ENCODE measurements at places on chromosomes 13 and 19.

DNA sequence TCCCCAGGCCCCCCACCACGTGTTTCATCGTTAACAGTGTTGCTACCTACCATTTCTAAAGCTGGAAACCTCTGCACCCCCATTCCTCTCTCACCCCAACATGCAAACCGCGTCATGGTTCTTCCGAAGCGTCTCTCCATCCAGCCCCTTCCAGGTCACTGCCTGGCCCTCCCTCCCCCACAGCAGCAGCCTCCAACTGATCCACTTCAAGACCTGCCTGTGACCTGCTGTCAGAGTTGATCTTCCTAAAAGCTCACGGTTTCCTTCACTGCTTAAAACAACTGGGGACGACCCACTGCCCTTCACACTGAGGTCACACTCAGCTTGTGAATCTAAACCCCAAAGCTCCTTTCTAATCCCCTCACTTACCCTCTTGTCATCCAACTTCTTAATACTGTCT is 47.7 kb downstream of the STK24 start:
- no peak for DNase-seq

- DNase-seq = no peak
Measured at GRCh38 chr13:95956589-95957148, 96.5 kb downstream of the UGGT2 start.

DNA sequence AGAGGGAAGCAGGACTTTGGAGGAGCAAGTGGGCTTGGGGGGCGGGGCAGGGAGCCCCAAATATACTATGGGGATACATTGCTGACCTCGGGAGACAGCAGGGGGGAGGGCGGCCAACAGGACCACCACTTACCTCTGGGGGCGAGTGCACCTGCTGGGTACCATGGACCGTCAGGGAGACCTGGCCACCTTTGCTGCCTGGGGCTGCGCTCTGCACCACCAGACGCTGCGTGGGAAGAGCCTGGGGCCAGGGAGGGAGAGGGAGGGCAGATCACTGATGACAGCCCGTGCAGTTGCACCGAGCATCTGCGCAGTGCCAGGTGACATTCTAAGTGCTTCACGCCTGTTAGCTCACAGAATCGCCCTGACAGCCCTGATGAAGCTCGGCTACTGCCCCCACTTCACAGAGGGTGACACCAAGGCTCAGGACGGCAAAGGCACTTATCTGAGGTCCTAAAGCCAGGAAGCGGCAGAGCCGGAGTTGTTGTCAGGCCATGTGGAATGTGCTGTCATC is 24.1 kb downstream of the RFX1 start:
- DNase-seq = no peak

GRCh38 chr19:17966550-17967256 is at the start of gene KCNN1:
Gene KCNN1, plus strand, starts transcription at chr19:17967107. Its CDS starts 6,782 bp downstream, at chr19:17973889.
- DNase-seq = no peak

DNA sequence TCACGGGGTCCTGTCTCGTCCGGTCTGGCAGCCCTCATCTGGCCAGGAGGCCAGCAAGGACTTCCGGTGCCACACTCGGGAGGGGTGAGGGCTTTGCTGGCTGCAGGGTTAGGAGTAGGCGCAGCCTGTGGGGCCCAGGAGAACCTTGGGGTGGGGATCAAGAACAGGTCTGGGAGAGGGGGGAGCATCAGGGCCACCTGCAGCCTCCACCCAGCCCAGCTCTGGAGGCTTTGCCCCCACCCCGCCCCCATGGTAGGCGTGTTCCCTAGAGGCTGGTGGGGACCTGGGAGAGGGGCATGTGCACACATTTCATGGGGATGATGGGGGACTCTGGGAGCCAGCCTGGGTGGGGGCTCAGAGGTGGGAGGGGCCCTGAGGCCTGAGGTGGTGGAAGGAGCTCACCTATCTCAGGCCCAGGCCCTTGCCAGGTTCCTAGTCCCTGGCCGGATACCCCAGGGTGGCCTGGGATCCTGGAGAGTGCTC is 23.3 kb downstream of the WTIP start:
- no peak for DNase-seq

GRCh38 chr13:43934273-43934672 is 54.6 kb downstream of the LACC1 start:
- no peak for DNase-seq

- peak; percentile 49 for DNase-seq
Measured at GRCh38 chr19:18057557-18057956, 29.2 kb downstream of the IL12RB1 start.

- DNase-seq = no peak
Measured at GRCh38 chr13:94712812-94713560, 641 bp upstream of the SOX21 start.

DNA sequence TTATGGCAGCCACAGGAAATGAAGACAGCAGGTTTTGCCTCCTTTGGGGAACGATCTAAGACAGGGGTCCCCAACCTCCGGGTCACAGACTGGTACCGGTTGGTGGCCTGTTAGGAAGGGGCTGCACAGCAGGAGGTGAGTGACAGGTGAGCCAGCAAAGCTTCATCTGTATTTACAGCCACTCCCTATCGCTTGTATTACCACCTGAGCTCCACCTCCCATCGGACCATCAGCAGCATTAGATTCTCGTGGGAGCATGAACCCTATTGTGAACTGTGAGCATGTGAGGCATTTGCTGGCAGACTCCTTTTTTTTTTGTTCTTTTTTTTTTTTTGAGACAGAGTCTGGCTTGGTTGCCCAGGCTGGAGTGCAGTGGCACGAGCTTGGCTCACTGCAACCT is 22.2 kb downstream of the F2RL3 start:
- DNase-seq = no peak

GRCh38 chr13:96033220-96034015 is 19.8 kb downstream of the UGGT2 start:
- DNase-seq = no peak

GRCh38 chr19:45173816-45174215 is 4.2 kb downstream of the TRAPPC6A start:
- DNase-seq = no peak

DNA sequence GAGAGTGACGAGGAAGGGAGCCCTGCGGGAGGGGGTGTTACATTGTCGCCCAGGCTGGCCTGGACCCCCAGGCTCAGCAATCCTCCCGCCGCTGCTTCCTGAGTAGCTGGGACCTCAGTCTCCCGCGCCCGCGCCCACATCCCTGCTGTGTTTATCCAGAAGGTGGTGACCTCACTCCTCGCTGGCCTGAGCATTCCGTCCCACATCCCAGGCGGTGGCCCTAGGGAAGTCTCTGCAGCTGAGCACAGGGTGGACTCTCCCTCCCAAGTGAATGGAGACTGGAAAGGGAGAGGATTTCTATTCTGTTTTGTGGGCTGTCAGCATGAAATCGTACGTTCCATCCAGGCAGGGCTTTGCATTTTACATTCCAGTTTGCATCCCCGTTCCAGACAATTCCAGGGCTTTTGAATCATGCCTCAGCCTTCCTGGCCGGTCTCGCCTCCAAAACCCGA is 401 bp upstream of the ZNF765 start:
- DNase-seq = no peak

GRCh38 chr13:92681239-92681638 is 545.4 kb upstream of the GPC6 start:
- DNase-seq = no peak

GRCh38 chr19:9751446-9751845 is 17.1 kb downstream of the ZNF846 start:
- no peak for DNase-seq

DNA sequence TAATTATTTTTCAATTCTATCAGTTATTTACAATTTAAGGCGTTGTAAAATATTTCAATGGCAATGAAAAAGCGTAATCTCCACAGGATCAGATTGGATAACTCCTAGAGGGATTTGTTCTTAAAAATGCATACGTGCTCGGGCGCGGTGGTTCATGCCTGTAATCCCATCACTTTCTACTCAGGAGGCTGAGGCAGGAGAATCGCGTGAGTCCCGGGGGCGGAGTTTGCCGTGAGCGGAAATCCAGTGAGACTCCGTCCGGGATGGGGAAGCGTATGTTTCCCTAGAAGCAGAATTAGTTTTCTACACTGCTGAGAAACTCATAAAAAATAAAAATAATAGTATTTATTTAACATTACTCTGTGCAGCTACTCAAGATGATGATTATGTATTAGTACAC is 917.8 kb upstream of the PCDH20 start:
- DNase-seq = no peak

GRCh38 chr13:73268306-73268705 is 209.5 kb downstream of the KLF5 start:
- no peak for DNase-seq

GRCh38 chr13:100212904-100213553 is 124.1 kb downstream of the PCCA start:
- no peak for DNase-seq

- DNase-seq = no peak
Measured at GRCh38 chr19:1136621-1137317, 33.0 kb downstream of the GPX4 start.

DNA sequence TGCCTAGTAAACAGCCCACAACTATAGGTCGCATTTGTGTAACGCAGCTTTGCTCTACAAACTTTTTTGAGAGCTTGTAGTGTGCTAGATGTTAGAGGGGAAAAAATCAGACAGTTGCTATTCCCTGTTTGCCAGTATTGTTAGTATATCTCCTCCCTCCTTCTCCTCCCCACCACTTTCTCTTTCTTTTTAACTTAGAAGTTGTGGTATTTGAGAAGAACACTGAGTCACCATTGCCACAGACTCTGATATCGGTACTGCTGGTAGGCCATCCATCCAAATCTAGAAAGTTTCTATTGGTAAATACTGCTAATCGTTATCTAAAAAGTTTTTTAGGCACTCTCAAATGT is 666 bp downstream of the POMP start:
- DNase-seq = no peak

- no peak for DNase-seq
Measured at GRCh38 chr13:110109910-110110309, 197.0 kb downstream of the COL4A1 start.

- no peak for DNase-seq
Measured at GRCh38 chr19:447816-448560, 12.8 kb downstream of the SHC2 start.

- DNase-seq = no peak
Measured at GRCh38 chr19:39078436-39079200, 5.5 kb upstream of the ACP7 start.

- no peak for DNase-seq
Measured at GRCh38 chr13:20401531-20401930, 124.1 kb downstream of the CRYL1 start.

DNA sequence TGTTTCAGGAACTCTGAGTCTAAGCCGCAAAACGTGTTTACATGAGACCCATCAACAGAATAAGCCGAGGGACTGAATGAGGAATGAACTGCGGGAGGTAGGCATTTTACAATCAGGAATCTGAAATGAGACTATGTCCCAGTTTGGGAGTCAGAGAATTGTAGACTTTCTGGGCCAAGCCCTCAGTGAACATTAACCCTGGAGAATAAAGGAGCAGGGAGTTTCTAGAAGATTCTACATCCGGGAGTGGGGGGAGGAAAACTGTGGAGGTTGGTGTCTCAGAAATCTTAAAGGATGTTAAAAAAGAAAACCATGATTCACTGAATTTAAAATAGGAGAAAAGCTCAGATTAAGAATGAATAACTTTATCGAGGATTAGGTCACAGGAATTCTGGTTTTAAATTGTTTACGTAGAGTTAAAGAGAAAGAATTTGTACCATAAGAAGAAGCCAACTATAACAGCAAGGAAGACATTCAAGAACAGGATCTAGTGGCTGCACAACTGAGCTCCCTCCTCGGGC is 18.5 kb downstream of the RFX2 start:
- DNase-seq = no peak

DNA sequence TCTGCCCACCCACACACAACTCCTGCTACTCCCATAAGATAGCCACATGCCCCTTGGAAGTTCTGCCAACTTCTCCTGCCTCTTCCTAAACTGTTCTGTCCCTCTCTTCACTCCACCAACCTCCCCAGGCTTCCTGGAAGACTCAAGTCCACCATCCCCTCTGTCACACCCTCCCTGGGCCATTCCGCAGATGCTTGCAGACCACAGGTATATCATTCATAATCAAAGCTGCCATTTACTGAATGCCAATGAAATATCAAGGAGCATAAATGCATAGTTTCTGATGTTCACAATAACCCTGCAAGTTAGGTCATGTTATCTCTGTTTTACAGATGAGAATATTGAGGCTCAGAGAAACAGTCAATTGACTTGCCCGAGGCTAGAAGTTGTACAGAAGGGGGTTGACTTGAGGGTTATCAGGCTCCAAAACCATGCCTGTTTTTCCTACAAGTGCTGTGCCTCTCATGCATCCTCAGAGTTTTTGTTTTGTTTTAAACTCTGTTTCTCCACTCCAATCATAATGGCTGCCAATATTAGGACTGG is 135.6 kb downstream of the SLC7A1 start:
- DNase-seq = no peak

GRCh38 chr19:2567580-2567979 is 91.7 kb downstream of the GADD45B start:
- DNase-seq = no peak

- DNase-seq = no peak
Measured at GRCh38 chr19:9947441-9947840, 11.1 kb upstream of the OLFM2 start.

- DNase-seq = no peak
Measured at GRCh38 chr19:5202553-5202952, 138.1 kb downstream of the PTPRS start.

DNA sequence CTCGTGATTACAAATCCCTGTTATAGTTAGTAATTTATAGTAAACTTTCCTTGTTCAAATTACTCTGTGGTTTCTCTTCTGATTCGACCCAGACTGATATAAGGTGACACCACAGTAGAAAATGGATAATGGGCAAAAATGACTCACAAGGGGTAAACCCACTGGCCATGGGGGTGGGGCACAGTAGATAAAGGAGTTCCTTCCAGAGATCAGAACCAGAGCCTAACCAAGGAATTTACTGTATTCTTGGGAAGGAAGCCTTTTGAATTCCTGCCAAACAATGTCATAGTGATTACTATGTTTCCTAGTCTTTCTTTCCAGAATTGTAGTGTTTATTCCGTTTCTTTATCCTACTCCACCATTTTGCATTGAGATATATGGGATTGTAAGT is 21.9 kb downstream of the MIR17HG start:
- DNase-seq = no peak

- no peak for DNase-seq
Measured at GRCh38 chr13:98978280-98978679, 416 bp upstream of the DOCK9 start.

DNA sequence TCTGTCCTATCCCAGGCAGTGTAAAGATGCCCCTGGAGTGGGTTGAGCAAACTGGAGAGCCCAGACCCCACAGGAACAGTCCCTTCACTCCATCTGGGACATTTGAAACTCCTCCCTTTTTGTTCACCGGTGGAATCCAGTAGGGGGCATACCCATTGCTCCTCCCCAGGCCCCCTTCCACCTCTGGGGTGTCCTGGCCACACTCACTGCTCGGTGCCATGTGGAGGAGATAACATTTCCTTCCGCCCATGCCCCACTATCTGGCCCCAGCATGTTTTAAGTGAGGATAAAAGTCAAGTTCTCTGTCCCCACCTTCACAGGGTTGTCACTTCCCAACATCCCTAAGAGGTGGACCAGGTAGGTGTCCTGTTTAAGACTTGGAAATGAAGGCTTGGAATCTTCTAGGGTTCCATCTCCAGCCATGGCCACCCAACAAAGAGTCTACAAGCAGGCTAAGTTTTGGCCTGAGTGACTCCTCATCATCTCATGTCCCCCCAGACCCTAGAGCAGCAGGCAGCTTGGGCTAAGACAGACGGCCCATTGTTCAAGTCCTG is 9.3 kb downstream of the ZNF526 start:
- no peak for DNase-seq

GRCh38 chr13:114141261-114141996 is 9.0 kb upstream of the RASA3 start:
- no peak for DNase-seq

All from tibial nerve (tissue), 4 donors.